Calu3 (cell line): ENCODE measurements at places on chromosomes 6 and 20. TPM values are rescaled to one million over a fixed set of nuclear protein-coding genes. Genes with fewer than 3 reads are reported as not detected.
A peak's percentile ranks its signal among the peaks of the same experiment; 100 is the strongest.

- no peak for DNase-seq
Measured at GRCh38 chr6:54097753-54098152, 13.5 kb upstream of the MLIP start.

Gene SMLR1
- total RNA-seq = not detected in 2 replicates

DNA sequence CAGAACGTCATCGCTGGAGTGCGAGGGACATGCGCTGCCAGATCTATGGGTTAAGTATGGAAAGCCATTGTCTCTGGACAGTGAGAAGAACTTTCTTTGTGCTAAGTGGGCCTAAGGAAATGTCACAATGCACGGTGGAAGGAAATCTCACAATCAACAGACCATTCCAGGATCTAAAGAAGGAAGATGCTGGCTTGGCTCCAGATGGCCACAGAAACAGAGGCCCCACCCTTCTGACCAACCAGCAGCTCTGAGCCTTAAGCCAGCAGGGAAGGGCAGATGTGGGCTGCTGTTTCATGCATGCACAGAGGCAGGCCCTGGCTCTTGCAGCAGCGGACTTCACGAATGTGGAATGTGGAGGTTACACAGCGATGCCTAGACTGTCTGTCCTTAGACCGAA, 156.3 kb downstream of the SOBP start:
- no peak for DNase-seq

- no peak for DNase-seq
Measured at GRCh38 chr6:119974430-119975159, 625.0 kb upstream of the MAN1A1 start.

Gene GNRH2
- 0.50 and 1.7 TPM in 2 replicates for total RNA-seq

DNA sequence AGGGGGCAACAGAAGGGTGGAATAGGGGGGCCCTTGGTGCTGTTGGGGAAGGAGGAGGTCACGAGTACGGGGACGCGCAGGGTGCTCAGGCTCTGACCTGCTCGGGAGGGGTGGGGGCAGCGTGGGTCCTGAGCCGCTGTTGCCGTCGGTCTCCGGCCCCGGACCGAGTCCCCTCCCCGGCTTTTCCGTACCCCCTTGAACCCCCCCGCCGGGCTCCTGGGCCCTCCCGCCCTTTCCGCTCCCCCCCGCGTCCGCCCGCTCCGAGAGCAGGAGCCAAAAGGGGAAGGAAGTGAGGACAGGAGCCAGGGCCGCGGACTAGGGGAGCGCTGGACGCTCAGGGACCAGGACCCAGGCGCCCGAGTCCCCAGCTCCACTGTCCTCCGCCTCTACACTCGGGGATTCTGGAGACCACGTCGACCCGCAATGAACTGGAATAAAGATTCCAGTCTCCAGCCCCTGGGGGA, at the start of gene RGL2:
RGL2 (minus strand) TSS at position 170 of the 464 bp plus-strand sequence. CDS start 332 bp downstream, outside the sequence.
- DNase-seq = peak; percentile 79

- DNase-seq = no peak
Measured at GRCh38 chr6:63730311-63730710, 94.7 kb downstream of the PHF3 start.

- no peak for DNase-seq
Measured at GRCh38 chr6:125932451-125932795, 24.1 kb upstream of the HINT3 start.

DNA sequence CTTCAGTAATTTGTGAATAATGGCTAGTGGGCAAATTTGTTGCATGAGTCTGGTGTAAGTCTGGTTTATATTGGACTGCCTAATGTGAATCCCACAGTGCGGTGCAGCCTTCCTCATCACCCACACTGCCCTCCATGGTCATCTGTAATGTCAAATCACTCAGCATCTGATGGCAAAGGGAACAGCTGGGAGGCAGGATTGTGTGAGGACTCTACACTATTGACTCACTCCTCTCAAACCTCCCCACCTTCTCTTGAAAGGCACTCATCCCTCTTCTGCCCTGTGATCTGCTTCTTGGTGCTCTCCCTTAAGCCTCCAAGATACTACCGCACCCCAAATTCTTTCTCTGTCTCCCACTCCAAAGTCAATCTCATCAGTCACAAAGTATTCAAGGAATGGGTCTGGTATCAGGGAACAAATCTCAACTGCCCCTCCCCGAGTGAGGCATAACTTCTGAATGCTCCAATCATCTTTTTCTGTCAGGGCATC, 146.0 kb upstream of the BEND6 start:
- peak; percentile 31 for DNase-seq

GRCh38 chr6:148599967-148600426, 146.8 kb upstream of the UST start:
- DNase-seq = no peak

GRCh38 chr6:90442366-90442765, 144.5 kb downstream of the MAP3K7 start:
- no peak for DNase-seq

DNA sequence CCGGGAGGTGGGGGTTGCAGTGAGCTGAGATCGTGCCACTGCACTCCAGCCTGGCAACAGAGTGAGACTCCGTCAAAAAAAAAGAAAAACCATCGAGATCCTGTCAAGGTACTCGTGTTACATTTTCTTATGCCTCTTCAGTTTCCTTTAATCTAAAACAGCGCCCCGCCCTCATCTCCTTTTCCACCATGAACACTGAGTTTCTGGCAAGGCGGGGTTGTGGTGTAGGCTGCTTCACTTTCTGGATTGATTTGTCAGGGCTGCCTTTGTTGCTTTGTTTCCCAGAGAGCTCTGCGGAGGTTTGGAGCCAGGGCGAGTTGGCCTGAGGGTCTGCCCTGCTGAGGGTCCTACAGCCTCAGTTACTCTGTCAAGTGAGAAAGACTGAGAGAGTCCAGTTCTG, 8.9 kb downstream of the ITPR3 start:
- no peak for DNase-seq

DNA sequence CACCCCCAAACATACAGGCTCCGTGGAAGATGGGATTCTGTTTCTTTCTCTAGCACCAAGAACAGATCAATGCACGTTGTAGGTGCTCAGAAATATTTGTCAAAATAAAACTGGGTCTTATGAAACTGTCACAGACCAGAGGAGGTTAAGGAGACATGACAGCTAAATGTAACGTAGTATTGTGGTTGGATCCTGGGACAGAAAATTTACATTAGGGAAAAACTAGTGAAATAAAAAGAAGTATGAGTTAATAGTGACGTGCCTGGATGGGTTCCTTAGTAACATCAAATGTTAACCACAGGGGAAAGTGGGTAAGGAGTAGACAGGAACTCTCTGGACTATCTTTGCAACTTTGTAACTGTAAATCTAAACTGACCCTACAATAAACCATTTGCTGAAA, 31.5 kb downstream of the NOL4L start:
- DNase-seq = no peak

- DNase-seq = no peak
Measured at GRCh38 chr6:37631295-37631694, 66.4 kb downstream of the MDGA1 start.

GRCh38 chr20:19223640-19224039, 11.2 kb downstream of the SLC24A3 start:
- DNase-seq = no peak

DNA sequence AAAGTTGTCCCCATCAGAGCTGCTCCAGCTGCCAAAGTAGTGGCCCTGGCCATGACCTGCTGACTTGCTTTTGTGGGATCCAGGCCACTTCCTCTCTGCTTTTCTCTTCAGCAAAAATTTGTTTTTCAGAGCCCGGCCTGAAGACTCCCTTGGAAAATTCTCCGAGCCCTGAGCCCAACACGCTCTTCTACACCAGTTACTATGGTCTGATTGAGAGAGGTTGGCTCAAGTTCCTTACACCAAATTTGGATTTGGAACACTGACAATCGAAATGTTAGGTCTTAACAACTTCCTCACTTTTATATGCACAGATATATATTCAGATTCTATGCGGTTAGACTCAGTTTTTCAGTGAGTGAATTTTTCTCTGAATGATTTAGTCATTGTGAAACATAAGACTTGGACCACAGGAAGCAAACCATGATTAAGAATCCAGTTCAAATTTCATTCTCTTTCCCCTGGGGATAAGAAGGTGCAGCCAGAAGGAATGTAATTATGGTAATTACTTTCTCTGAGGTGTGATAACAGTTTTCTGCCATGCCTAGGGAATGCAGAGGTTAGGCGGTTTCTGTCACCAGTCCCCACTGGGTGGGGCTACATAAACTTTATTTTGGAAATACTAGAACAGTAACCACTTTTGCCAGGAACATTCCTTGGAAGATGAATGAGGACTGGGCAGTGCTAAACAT, 365.2 kb downstream of the SYNE1 start:
- DNase-seq = no peak

Gene HLA-DOB
- total RNA-seq = 0.97 and 2.2 TPM in 2 replicates

- no peak for DNase-seq
Measured at GRCh38 chr6:144746902-144747469, 461.9 kb downstream of the UTRN start.

DNA sequence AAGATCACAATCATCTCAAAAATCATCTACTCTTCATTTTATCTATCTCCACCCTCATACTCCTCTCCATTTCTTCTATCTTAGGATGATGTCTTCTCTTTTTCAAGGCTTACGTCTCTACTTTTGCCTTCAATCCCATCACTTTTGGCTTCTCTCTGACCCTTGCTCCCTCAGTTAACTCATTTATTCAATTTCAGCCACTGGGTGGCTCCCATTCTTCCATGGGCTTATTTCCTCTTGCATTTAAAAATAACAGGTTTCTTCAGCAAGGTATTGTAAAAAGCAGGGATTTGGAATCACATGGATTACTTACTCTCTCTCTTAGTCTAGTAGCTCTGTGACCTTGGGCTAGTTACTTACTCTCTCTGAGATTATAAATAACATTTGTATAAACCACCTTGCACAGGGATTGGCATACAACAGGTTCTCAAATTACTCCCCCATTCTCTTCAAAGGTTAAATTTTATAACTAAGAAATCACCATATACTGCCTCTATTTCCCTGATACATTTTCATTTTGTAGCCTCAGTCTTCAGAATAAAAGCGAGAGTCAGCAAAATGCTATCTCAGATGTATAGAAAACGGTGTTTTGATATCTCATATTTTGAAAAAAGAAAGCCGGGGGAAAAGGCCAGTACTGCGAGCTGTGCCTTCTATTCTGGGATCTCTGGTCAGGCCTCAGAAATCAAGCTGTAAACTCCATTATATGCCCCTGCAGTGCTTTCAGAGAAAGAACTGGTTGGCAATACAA, 5.5 kb downstream of the ZSCAN12 start:
- DNase-seq = no peak

DNA sequence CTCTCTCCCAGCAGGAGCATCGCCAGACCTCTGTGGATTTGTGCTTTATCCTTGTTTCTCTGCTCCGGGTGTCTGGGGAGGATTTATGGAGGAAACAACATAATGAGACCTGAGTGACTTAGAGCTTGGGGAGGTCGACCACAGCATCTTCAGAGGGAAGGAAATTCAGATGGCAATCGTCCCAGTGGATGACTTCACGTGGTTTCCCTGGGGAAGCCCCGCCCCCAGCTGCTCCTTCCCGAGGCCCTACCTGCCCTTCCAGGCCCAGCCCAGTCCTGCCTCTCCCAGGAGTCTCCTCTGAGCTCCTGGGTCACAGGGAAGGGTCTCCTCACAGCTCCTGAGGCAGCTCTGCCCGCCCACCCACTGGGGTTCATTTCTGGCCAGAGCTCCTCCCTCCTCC, 430.3 kb upstream of the SULF2 start:
- peak; percentile 36 for DNase-seq

GRCh38 chr6:51788121-51788520, 299.3 kb downstream of the PKHD1 start:
- DNase-seq = no peak

GRCh38 chr6:26087284-26088115, at the start of gene HFE:
Gene HFE (plus strand): TSS chr6:26087429. CDS start chr6:26087441, 12 bp downstream.
- DNase-seq = peak; percentile 56

DNA sequence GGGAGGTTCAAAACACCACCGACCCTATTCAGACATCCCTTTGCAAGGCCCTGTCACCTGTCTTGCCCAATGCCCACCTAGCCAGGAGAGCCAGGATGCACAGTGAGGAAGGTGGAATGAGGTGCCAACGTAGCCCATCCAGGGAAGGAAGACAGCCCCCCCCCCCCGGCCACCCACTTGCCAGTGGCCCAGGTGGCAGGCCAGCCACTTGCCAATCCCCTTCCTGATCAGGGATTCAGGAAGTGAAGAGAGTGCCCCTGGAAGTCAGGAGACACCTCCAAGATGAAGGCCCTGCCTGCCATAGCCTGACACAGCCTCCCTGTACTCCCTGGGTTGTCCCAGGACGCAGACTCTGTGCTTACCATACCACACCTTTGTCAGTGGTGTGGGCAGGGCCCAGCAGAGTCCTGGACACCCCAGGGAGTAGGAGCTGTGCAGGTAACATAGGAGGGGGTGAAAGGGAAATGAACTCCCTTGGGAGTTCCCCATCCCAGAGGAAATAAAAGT, 54.7 kb downstream of the MRPL14 start:
- peak; percentile 88 for DNase-seq

GRCh38 chr20:51195419-51195901, 172.6 kb upstream of the KCNG1 start:
- peak; percentile 38 for DNase-seq

GRCh38 chr6:48233063-48233462, 122.1 kb upstream of the PTCHD4 start:
- DNase-seq = no peak

DNA sequence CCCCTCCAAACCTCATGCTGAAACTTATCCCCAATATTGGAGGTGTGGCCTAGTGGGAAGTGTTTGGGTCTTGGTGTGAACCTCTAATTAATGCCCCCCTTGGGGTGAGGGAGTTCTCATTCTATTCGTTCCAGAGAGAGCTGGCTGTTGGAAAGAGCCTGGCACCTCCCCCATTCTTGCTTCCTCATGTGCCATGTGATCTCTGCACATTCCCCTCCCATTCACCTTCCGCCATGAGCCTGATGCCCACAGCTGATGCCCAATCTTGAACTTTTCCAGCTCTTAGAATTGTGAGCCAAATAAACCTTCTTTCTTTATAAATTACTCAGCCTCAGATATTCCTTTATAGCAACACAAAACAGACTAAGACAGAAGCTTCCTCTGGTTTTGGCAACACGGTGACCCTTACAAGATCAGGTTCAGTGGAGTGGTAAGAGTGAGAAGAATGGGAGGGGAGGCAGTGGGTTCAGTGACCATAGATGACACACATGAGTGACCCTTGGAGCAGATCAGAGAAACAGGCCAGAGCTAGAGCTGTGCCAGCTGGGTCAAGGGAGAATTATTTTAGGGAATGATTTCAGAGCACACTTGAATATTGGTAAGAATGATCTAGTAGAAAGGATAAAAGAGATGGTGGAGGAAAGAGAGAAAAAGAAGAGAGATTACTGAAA, 176.4 kb downstream of the LY86 start:
- DNase-seq = no peak

DNA sequence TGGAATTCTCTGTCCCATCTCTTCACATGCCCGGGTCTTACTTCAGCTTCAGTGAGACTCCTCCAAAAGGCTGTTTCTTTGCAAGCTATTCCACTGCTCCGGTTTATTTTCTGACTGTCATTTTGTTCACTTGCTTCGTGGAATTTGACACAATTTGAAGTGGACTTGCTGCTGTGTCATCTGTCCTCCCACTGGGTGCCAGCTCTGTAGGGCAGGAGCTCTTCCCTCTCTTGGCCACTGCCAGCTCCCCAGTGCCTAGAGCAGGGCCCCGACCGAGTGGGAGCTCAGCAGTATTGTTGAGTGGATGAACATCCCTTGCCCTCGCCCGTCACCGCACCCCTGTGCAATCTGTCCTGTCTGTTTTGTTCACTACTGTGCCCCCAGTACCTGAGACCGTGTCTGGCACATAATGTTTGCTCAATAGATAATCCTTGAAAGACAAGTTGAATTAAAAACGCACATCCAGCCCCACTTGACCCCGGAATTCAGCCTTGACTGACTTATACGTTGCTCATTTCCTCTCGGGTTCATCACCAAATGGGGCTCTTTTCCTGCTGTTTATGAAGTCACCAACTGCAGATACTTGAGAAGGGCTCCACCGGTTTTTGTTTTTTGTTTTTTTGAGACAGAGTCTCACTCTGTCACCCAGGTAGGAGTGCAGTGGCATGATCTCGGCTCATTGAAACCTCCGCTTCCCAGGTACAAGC, 170.3 kb upstream of the KCNG1 start:
- no peak for DNase-seq

Gene TBP
- 13.7 and 13.9 TPM in 2 replicates for total RNA-seq
